ENCODE measurements at places on chromosomes 2 and 18.

GRCh38 chr18:41643427-41643826, 311.6 kb upstream of the PIK3C3 start:
- no peak for DNase-seq

GRCh38 chr2:234110219-234110618, 59.7 kb downstream of the SPP2 start:
- DNase-seq: no peak

DNA sequence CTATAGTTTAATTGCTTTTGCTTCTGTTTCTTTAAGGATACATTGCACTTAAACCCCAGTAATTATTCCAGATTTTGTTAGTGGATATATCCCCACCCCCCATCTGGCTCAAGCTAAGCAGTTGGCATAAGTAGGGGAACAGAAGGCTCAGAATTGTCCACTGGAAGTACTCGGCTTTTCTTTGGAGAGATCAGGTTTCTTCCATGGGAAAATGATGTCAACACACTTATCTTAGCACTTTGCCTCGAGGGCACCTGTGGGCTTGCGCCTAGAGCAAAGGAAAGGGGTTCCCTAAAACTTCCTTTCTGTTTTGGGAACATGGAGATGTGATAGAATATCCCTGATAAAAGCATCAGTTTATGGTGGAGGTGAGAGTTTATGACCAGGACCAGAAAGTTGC, 130.6 kb downstream of the FMNL2 start:
- DNase-seq: no peak

DNA sequence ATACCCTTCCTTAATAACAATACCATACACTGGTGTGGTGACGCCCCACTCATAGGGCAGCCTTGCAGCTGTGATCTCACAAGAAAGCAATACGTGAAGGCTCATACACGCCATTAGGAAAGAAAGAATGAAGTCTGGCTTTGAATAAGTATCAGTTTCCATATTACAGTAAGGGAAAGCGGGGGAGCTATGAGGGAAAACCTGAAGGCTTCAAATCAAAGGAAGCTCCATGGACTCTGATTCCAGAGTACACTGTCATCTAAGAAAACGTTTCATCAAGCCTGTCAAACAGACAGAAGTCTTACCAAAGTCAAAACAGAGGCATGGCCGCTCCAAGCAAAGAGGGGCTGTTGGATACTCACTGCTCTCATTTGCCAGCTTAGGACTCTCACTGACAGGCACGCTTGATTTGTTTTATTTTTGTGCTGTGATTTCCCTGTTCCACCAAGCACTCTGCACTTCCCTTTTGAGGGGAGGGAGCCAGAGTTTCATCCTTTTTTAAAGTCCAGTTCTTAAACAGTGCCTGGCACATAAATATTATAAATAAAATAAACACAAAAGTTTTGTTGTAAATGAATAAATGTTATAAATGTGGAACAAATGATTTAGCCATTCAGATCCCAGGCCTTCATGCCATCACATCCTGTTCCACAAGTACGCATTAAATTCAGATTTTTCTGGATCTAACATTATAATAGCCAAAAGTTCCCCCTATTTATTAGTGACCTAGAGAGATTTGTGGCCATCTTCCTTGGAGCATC, 221.2 kb downstream of the PIEZO2 start:
- DNase-seq: no peak

- no peak for DNase-seq
Observed at GRCh38 chr2:112811841-112812306, 24.7 kb downstream of the IL1B start.

GRCh38 chr2:120969613-120970355, 234.1 kb downstream of the GLI2 start:
- no peak for DNase-seq

DNA sequence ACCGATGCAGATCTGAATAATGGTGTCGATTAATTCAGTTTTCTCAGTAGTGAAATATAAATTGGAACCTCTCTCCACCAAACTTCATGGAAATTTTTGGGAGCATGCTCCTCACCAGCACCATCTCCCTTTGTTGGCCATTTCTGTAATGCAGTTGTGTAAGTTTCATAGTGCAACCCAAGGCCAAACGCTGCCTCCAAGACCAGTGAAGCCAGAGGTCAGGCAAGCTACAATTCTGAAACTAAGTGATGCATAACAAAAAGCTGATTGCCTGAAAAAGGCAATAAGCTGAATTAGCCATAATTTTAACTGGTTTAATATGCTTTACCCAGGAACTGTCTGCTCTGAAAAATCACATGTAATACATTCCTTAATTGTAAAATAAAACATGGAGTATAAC, 138.3 kb upstream of the TACR1 start:
- no peak for DNase-seq

DNA sequence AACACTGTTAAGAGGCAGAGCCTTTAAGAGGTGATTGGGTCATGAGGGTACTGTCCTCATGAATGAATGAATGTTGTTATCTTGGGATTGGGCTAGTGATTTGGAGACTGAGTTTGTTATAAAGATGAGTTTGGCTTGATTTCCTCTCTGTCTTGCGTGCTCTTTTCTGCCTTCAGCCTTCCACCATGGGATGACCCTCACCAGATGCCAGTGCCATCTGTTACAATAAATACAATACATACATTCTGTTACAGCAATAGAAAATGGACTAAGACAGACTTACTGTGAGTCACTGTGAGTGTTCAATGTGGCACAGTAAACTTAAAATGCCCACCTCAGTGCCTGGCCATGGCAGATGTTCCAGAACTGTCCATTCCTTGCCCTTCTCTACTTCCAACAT, 95.0 kb upstream of the ZFP36L2 start:
- no peak for DNase-seq

- no peak for DNase-seq
Observed at GRCh38 chr2:30398084-30398873, 48.8 kb upstream of the LCLAT1 start.

DNA sequence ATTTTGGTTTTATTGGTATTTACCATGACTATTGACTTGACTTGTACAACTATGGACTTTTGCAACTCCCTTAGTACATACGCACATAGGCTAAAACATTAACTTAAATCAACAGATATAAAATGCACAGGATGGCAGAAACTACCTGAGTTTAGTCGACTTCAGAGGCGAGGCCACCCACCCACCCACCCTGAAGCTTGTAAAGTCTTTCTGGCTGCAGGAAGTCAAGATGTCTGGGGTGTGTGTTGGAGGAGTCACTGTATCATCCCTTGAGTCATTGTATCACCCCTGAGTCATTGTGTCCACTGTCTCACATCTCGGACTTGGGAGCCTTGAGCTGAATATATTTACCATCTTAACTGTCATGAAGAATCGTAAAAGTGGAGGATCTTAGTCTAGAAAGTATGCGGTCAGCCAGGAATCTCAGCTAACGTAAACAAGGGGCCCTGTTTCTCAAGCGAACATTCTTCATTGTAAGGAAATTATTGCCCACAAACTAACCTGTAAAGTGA, 140.0 kb upstream of the ST6GAL2 start:
- no peak for DNase-seq

DNA sequence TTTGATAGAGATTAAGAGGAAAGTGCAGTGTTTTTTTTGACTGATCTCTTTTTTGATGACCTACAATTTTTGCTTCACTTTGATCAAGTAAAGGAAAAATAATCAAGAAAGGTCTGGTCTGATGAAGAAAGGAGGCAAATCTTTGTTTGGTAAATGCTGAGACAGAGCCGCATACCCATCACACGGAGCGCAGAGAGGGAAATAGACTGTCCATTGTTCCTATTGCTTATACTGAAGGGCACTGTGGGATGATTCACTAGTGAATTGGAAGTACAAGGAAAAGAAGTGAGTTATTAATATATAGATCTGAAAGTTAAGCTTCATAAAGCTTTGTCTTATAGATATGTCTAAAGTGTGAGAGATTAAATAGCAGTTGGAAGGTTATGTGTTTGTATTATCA, 455.1 kb downstream of the PLCL1 start:
- no peak for DNase-seq

DNA sequence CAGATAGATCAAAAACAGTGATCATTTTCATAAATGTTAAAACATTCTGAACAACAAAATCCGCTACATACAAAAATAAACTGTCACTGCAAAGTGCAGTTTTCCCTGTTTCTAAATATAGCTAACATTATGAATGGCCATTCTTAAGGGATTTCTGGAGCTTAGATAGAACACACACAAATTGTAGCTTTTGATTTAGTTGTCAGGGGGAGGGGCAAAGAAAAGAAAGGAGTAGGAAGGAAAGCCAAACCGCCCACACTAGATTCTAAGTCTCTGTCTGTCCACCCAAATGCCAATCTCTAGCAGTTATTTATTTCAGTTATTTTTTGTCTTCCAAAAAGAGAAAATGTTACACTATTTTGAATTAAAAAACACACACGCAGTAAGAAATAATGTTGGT, 182.4 kb downstream of the CDH2 start:
- DNase-seq: no peak

DNA sequence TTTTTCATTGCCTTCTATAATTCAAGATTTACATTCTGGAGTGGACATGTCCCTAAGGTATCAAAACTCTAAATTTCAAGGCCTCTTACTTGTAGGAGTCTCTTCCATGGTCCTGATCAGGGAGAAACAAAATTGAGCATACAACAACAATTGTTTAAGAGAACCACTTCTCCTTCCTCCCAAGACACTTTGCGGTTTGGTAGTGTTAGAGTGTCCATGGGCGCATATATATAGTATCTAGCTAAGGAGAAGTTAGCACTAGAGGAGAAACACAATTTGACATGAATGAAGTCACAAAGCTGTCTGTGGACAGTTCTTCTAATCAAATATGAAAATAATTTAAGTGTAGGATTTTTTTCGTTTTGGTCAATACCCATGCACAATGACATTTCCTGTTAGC, 349.1 kb upstream of the MAP2 start:
- DNase-seq: no peak

DNA sequence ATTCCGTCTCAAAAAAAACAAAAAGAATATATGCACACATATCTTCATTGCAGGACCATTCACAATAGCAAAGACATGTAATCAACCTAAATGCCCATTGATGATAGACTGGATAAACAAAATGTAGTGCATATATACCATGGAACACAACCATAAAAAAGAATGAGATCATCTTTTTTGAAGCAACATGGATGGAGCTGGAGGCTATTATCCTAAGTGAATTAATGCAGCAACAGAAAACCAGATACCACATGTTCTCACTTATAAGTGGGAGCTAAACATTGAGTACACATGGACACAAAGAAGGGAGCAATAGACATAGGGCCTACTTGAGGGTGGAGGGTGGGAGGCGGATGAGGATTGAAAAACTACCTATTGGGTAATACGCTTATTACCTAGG, 8.8 kb downstream of the NT5C1B start:
- DNase-seq: no peak

DNA sequence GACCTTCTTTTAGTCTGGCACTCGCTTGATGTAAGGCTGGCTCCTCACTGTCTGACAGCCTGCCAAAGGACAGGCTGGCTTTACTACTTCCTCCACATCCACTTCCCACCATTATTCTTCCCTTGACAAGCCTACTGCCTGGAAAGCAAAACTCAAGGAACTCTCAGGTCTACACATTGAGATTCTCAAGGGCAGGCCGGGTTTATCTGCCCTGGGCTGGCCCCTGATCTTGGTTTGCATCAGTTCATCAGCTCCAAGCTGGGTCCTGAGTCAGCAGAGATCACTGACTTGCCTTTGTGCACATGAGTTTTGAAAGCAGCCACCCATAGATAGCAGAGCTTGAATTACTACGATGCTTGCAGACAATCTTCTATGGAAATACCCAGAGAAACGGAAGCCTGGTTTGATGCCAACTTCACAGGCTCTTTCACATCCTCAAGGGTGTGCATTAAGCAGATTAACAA, 53.9 kb downstream of the KCTD18 start:
- DNase-seq: peak; percentile 27

DNA sequence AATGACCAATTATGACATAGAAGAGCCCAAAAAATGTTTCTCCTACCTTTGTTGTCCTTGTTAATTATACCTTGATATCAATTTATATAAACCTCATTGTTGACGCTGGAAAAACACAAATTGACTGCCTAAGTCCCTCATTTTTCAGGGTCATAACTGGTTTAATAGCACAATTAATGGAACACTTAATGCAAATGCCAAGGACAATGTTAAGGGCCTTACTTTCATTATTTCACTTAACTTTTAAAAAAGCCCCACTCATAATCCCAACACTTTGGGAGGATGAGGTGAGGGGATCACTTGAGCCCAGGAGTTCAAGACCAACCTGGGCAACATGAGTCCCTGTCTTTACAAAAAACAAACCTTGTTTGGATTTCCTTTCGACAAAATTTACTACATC, 3.5 kb upstream of the STPG4 start:
- DNase-seq: no peak

- DNase-seq: no peak
Observed at GRCh38 chr18:7870855-7871254, 303.7 kb downstream of the PTPRM start.

DNA sequence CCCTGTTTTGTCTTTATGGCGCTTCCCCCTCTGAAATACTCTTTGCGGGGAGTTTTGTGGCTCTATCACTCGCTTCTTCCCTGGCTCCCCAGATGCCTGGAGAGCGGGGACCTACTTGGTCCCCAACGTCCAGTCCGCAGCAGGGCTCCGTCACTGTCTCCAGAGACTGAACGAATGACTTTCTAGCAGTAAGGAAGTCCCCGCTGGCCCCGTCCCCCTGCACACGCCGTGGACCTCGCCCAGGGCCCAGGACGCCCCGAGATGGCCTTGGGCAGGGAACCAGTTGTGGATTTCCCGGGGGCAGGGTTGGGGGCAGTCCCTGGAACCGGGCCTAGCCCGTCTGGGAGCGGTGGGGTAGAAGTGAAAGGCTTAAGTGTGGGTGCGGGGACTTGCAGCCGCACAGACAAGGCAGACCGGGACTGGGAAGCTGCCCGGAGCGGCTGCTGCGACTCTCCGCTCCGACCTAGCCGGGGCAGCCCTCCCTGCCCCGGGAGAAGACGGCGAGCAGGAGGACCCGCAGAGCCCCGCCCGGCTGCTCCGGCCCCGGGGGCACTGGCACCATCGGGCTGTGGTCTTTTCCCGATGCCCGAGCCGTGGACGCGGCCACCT, 821 bp upstream of the EPHA4 start:
- DNase-seq: peak; percentile 37

- no peak for DNase-seq
Observed at GRCh38 chr2:96577501-96577900, 40.9 kb downstream of the ARID5A start.
